ENCODE measurements at places on chromosomes 7 and 10.

GRCh38 chr10:49278497-49278981, 20.4 kb upstream of the C10orf71 start:
- no peak for DNase-seq

DNA sequence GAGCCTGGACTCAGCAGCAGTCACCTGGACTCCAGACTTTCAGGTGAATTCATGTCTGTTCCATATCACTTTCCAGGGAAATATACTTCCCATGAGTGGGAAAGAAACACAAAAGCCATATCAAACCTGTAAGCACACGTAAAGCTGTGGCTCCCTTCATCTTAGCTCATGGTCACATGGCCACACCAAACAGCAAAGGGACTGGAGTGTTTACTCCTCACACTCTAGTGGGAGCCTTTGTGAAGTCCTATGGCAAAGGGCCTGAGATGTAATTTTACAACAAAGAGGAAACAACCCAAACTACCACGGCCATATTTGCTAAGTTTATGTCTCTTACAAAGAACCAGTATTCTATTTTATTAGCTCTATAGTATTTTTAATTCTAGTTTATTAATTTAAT, 16.3 kb downstream of the SFTPA1 start:
- no peak for DNase-seq

DNA sequence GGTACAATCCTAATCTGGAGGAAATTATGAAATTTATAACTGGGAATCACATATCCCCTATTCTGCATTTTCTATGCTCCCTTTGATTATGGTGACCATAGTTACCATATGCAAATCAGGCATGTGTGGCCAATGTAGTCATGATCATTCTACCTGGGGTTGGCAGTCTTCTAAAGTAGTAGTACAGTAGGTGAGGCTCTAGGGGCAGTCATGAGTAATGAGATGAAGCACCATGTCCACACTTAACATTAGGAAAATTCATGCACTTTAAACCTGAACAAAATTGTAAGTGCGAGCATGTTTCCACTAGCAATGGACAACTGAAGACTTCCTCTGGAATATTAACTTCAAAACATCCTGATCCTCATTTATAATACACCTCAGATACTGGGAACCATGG, 545.9 kb downstream of the SUGCT start:
- DNase-seq, result no peak

GRCh38 chr7:4683043-4683883, 1.2 kb downstream of the FOXK1 start:
- DNase-seq, result no peak

GRCh38 chr10:77771851-77772250, 134.2 kb upstream of the KCNMA1 start:
- no peak for DNase-seq

GRCh38 chr10:42962110-42962901, 114.6 kb upstream of the RET start:
- no peak for DNase-seq

GRCh38 chr7:92631850-92632487, 41.8 kb upstream of the FAM133B start:
- no peak for DNase-seq

GRCh38 chr10:6033954-6034353, 28.2 kb downstream of the IL2RA start:
- no peak for DNase-seq

DNA sequence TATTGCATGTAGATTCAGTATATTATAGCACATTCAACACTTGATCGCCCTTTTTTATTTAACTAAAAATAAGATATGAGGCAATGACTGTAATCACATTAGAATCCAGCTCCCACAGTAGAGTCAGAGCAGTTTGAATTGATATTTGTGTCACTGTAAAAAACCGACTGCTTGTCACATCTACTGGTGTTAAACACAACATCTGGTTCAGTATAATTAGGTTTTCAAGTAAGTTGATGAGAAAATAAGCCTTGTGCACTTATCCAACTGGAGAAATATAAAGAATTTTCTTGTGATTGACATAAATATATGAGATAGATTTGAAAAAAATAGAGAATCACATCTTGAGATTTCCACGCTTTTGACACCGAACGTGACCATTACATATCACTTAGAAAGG, 69.0 kb downstream of the CHRM2 start:
- DNase-seq, result no peak

- DNase-seq, result no peak
Measured at GRCh38 chr7:143299840-143300239, 11.7 kb downstream of the CASP2 start.

- no peak for DNase-seq
Measured at GRCh38 chr10:65470986-65471385, 1454.8 kb upstream of the LRRTM3 start.

DNA sequence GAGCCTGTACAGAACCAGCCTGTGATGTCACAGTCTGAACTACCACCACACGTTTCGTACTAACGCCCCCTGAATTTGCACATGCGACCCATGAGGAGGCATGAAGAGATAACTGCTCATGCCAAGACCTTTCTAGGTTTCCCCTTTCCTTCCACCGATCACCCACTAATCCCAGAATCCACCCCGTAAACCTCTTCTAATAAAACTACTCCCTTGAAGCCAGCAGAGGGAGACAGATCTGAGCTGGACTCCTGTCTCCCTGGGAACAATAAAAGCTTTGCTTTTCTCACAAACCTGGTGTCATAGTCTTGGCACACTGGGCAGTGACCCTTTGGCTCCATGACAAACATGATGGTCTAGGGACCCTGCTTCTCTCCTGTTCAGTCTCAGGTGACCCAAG, 144.5 kb downstream of the FRMD4A start:
- no peak for DNase-seq

- DNase-seq, result no peak
Measured at GRCh38 chr7:1211611-1212010, 21.1 kb upstream of the UNCX start.

GRCh38 chr10:33556620-33557019, 222.2 kb upstream of the NRP1 start:
- DNase-seq, result peak; percentile 75

DNA sequence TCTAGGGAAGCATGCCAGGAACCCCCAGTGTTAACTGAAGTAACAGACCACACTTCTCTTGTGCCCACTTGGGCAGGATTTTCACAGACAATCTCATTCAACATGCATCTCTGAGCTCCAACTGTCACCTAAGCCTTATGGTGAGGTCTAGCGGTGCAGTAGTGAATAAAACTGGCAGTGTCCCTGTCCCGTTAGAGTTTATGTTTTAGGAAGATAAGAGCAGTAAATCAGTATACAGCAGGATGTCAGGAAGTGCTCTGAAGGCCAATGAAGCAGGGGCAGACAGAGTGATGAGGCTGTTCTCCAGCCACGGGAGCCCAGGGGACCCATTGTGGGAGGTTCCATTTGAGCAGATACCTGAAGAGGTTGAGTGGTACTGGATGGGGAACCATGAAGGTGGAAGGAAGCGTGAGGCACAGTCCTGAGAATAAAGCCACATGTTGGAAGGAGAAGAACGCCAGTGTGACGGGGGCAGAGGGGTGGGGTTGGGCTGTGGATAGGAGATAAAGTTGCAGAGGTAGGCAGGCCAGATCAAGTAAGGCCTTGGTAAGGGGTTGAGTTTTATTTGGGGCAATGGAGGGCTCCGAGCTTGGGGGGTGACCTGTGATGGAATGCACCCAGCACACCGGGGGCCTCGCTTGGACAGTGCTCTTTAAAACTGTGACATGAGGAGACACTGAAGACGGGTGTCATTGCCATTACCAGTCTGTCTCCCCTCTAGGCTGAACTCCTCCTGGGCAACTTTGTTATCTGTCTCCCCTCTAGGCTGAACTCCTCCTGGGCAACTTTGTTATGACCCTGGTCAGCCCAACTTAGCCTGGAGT, 6.6 kb downstream of the GDF10 start:
- no peak for DNase-seq

DNA sequence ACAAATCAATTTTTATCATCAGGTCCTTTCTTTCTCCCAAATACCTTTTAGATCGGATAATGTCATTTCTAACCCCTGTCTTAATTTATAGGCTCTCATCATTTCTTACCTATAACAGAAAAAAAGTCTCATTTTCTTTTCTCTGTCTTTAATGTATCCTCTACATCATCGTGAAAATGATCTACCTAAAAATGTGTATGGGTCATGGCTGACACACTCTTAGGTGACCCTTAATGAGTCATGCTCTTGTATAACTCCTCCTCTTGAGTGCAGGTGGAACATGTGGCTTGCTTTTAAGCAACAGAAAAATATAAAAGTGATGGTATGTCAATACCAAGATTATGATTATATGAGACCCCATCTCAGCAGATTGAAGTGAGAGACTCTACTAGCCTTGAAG, 139.4 kb downstream of the SEMA3C start:
- DNase-seq, result no peak

DNA sequence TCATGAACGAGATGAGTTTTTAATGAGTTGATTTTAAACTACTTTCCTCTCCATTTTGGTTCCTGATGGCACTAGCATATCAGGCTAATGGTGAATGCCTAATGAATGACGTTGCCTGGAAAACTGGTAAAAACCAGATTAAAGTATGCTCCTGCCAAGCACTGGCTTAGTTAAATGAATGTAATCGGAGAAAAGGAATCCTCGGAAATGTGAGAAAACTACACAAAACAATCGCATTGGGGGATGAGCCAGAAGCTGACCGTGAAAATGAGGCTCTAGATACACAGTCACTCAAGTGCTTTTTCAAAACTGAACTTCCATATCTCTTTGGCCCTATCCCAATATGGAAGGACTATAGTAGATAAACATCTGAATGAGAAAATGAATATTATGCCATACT, 153.8 kb upstream of the COL1A2 start:
- DNase-seq, result no peak

GRCh38 chr7:23907012-23907411, 197.0 kb downstream of the STK31 start:
- no peak for DNase-seq

- no peak for DNase-seq
Measured at GRCh38 chr10:110410329-110411046, 87.2 kb upstream of the DUSP5 start.

GRCh38 chr10:60654813-60655464, 123.3 kb upstream of the CDK1 start:
- DNase-seq, result no peak

GRCh38 chr10:26738301-26738911, 40.9 kb downstream of the PDSS1 start:
- no peak for DNase-seq

GRCh38 chr7:97003262-97004246, 1.8 kb upstream of the DLX6 start:
- peak; percentile 42 for DNase-seq

DNA sequence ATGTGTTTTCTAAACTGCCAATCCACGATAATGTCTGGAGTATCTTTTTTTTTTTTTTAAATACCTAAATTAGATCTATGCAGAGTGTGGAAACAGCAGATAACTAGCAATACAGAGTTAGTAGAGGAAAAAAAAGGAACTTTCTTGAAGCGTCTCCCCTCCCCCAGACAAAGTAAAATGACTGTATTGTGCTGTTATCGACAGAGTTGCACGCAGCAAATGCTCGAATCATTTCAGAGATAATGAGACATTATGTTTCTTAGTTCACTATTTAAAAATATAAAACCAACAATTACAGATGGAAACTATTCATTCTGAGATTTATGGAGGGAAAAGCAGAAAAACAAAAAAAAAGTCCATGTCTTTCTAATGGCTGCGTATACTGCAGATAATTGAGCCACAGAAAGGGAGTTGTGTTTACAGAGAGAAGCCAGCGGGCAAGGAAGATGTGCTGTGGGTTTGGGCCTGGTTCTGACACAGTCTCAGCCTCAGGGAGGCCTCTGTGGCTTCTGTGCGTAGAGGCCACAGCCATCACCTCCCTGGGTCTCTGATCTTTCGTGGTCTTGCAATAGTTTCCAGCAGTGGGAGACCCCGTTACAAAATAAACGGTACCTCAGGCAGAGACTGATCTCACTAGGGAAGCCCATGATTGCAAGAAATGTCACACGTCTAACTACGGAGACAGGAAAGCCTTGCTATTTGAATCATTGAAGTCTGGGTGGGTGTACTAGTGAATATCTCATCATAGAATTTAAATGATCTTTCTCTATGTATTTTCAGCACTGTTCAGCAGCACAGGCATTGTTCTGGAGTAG, 19.1 kb upstream of the KLF6 start:
- no peak for DNase-seq

GRCh38 chr7:47338026-47338425, 243.9 kb downstream of the TNS3 start:
- DNase-seq, result no peak

DNA sequence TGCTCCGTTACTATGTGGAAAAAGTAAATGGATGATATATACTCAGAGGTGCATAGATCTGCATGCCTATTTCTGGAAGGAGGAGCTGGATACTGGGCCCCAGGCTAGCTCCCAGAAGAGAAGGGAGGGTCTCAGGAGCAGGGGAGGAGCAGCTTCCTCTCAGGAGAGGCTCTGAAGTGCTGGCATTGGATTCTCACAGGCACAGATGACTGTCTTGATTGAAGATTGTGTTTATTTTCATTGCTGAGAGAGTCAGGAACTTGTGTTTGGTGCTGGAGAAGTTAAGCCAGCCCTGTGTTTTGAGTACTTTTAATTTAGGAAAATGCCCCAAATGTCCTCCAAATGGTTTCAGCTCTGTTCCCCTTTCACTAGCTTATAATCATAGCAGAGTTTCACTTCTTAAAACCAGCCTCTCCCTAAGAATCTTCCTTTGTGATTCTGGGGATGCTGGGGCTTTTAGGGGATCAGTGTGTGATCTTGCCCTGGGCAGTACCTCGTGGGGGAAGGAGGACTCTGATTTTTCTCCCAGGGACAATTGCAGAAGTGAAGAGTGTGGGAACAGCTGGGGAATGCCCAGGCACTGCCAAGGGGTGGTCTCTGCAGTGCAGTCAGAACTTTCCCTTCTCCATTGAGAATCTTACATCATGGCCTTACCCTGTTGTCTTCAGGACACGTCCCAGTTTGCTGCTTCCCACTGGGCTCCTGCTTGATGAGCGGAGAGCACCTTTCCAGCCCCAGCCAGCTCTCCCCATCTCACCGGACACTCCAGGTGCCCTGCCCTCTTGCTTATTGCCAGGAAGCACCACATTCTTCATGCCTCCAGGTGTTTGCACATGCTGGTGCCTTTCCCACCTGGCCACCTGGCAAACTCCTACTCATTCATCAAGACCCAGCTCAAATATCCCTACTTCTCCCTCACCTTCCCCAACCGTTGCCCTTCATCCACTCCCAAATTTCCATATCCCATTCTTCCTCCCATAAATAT, 102.8 kb downstream of the ARHGAP22 start:
- no peak for DNase-seq

- no peak for DNase-seq
Measured at GRCh38 chr7:102152672-102153598, 133.7 kb upstream of the SH2B2 start.

GRCh38 chr10:80290474-80291220, 1.2 kb upstream of the MAT1A start:
- DNase-seq, result no peak

DNA sequence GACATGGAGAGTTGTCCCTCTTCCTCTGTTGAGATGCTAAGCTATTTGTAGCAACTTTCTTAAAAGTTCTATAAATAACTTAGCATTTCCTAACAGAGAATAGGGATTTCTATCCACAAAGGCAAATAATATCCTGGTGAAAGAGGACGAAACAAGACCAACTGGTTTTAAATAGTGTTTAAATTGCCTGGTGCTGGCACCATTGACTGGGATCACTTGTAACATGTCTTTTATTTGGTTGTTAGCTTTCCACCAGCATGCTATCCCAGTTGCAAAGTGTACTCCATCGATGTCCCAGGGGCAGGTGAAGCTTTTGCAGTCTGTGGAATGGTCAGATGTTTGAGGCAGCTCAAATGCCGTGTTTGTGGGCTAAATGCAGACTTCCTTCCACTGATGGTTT, 3.7 kb downstream of the SUFU start:
- no peak for DNase-seq
